Heart right ventricle (tissue), 16 donors: ENCODE measurements at places on chromosomes 3 and 15. TPM values are rescaled to one million over a fixed set of nuclear protein-coding genes. Genes with fewer than 3 reads are reported as not detected.

The ZNF385D gene
- polyA plus RNA-seq, result 4.5 TPM

The DNAH12 gene
- 0.44 TPM for polyA plus RNA-seq

The TMEM266 gene
- 0.01 TPM for polyA plus RNA-seq

The MLF1 gene
- polyA plus RNA-seq, result 93.9 TPM

The POLQ gene
- 0.22 TPM for polyA plus RNA-seq

The MEGF11 gene
- not detected for polyA plus RNA-seq

The EXD1 gene
- not detected for polyA plus RNA-seq

The VIPR1 gene
- polyA plus RNA-seq, result 3.9 TPM

The RAB27A gene
- polyA plus RNA-seq, result 3.0 TPM

The MKRN3 gene
- polyA plus RNA-seq, result not detected

The STRIT1 gene
- polyA plus RNA-seq, result 0.26 TPM

The PLXNA1 gene
- polyA plus RNA-seq, result 14.3 TPM

The CHST13 gene
- 0.12 TPM for polyA plus RNA-seq

The IFT80 gene
- 14.4 TPM for polyA plus RNA-seq

The C3orf85 gene
- not detected for polyA plus RNA-seq

The HAPLN3 gene
- polyA plus RNA-seq, result 7.3 TPM

The GOLGA6L9 gene
- 1.4 TPM for polyA plus RNA-seq

The CATSPER2 gene
- 0.28 TPM for polyA plus RNA-seq
